PC-9 (cell line): ENCODE measurements at places on chromosomes 13 and 19. TPM values are rescaled to one million over a fixed set of nuclear protein-coding genes. Genes with fewer than 3 reads are reported as not detected.

Gene RUBCNL
- total RNA-seq, result 0.37 TPM in 1 of 2 replicates, not detected in the other

DNA sequence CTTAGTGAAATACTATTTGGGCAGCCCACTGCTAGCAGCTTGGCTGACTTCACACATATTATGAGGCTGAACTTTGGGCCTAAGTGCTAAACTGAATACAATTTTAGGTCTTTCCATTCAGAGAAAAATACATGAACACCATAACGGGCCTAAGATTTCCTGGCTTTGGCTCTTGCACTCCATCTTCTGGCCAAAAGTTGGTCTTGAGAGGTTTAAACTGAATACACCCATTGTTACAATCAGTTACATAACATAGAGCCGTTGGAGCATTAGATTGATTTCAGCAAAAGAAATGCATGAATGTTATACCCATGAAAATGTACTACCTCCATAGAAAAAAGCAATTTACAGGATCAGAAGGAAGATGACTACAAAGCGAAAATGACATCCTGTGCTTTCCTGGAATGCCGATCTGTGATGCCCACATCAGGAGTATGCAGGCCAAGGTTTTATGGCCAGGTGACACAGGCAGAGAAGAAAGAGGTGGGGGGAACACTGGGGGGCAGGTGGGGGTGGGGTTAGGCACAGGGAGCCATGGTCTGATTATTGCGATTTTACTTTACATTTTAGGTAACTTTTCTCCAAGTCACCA is 11.1 kb upstream of the SHISA2 start:
- H3K27me3 ChIP-seq, result peaks cover 58% of the 10 kb centered on the region
- DNase-seq, result no peak

Gene PLIN5
- 4.3 and 4.4 TPM in 2 replicates for total RNA-seq

GRCh38 chr19:33450689-33451088 is 70.9 kb downstream of the PEPD start:
- no peaks in the 10 kb centered on the region for H3K4me1 ChIP-seq
- no peak for DNase-seq
- H3K27me3 ChIP-seq, result no peaks in the 10 kb centered on the region
- H3K27ac ChIP-seq, result no peak overlapping the region
- no peaks in the 10 kb centered on the region for H3K36me3 ChIP-seq

Gene STOML3
- total RNA-seq, result not detected in 2 replicates

Gene TNNT1
- total RNA-seq, result 228 and 266 TPM in 2 replicates
